ENCODE measurements at places on chromosomes 3 and 15. TPM values are rescaled to one million over a fixed set of nuclear protein-coding genes. Genes with fewer than 3 reads are reported as not detected.

- H3K4me3 ChIP-seq = no peak overlapping the region
- H3K27me3 ChIP-seq = no peaks in the 10 kb centered on the region
- H3K36me3 ChIP-seq = no peaks in the 10 kb centered on the region
- H3K4me1 ChIP-seq = no peaks in the 10 kb centered on the region
These were observed 7.8 kb upstream of the WNT7A start for GRCh38 chr3:13887495-13888300.

DNA sequence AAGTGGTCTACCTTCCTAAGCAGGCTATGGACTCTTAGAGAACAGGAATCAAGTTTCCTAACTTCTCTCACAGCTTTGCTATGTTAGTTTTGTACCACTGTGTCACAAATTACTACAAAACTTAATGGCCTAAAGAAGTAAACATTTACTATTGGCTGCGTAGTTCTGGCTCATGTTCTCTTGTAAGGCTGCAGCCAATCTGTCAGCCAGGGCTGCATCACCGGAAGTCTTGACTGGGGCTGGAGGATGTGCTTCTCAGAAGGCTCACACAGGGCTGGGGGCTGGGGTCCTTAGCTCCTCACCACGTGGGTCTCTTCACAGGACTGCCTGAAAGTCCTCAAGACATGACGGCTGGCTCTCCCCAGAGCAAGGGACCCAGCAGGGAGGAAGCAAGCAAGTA, 15.5 kb downstream of the STIMATE start:
- H3K4me1 ChIP-seq = no peaks in the 10 kb centered on the region
- H3K27ac ChIP-seq = no peak overlapping the region
- DNase-seq = no peak

DNA sequence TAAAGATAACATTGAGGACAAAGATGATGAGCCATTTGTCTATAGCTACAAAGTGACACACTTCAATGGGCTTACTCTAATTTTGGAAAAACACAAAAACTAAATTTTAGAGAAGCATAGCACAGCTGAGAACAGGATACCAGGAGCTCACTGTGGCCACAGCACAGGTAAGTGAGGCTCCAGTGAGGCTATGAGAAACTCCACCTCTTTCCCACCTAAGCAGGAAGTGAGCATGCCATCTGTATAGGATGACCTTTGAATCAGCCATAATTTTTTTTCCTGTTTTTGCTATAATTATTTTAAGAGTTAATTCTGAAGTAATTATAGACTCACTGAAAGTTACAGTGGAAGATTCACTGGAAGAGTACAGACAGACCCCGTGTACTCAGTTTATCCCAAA, 82.1 kb upstream of the DCLK3 start:
- H3K36me3 ChIP-seq = no peaks in the 10 kb centered on the region
- H3K4me1 ChIP-seq = no peaks in the 10 kb centered on the region
- no peak overlapping the region for H3K4me3 ChIP-seq
- H3K27ac ChIP-seq = no peak overlapping the region
- H3K27me3 ChIP-seq = no peaks in the 10 kb centered on the region
- DNase-seq = no peak

Gene SCN11A
- total RNA-seq = 0.67 TPM

- no peaks in the 10 kb centered on the region for H3K4me1 ChIP-seq
- DNase-seq = no peak
- H3K27ac ChIP-seq = no peak overlapping the region
- H3K4me3 ChIP-seq = no peak overlapping the region
These were observed 38.1 kb upstream of the IGDCC4 start for GRCh38 chr15:65460741-65461347.

Gene GPR149
- not detected for total RNA-seq

Gene CADPS
- 8.2 TPM for total RNA-seq

DNA sequence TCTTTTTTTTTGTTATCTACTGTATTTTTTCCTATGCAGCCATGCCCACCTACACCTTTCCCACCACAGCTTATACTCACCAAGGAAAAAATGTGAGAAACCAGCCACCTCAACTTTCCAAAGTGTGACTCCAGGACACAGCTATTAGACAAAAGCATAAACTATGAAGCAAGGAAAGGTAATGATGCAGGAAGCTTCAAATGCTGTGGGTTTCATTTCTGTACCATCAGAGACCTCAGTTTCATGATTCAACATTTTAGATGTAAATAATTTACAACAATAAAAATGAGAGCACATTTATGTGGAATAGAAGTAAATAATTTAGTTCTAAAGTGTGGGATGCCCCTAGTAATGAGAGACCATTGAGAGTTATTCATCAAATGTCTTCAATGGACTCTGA, 115.1 kb downstream of the CDIN1 start:
- no peaks in the 10 kb centered on the region for H3K27me3 ChIP-seq
- DNase-seq = no peak
- no peaks in the 10 kb centered on the region for H3K4me1 ChIP-seq
- no peak overlapping the region for H3K27ac ChIP-seq

GRCh38 chr3:138395865-138396751, 38.3 kb upstream of the ESYT3 start:
- H3K27ac ChIP-seq = no peak overlapping the region
- DNase-seq = no peak
- H3K27me3 ChIP-seq = no peaks in the 10 kb centered on the region
- no peaks in the 10 kb centered on the region for H3K36me3 ChIP-seq

DNA sequence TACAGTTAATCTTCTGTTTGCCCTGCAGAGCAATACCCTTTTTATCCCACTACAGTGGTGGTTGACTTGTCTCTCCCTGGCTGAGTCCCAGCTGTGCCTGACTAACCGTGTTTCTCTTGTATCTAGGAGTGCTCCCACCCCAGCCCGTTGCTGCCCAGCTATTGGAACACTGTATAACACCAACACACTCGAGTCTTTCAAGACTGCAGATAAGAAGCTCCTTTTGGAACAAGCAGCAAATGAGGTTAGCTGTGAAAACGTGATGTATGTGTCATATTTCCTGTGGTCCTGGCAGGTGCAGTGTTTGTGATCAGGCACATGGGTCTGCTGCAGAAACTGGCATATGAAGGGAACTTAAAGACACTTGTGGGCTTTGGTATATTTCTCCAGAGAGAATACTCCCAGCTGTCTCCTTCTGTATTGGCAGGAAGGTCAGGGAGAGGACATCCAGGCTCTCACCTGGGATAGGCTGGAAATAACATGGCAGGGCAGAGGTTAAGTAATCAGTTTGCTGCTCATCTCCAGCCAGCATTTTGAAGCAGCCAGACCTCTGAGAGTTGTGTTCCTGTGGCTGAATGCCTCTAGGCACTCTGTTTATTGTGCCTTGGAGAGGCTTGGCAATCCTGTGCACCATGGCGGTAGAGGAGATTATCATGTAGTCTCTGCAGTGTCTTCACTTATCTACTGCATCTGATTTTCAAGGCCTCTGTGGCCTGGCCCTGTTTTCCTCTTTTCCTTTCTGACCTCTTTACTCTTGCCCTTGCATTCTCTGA, 34.8 kb downstream of the ATG7 start:
- no peak overlapping the region for H3K4me3 ChIP-seq
- no peak for DNase-seq
- no peaks in the 10 kb centered on the region for H3K27me3 ChIP-seq

Gene CADM2
- total RNA-seq = 22.3 TPM

Gene RYR3
- total RNA-seq = 3.3 TPM

DNA sequence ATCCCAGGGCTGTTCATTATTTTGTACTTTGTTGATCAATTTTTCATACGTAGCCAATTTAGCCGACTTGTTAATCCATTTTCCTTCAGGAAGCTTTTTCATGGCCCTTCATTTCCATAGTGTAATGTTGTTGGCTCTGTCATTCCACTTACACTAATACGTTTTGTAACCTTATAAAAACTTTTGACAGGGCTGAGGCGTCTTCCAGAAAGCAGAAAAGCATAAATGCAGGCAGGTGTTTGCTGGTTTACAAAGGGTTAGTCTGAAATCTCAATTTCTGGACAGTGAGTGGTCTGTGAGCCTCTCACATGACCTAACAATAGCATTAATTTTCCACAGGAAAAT, 444.0 kb downstream of the OTOL1 start:
- no peak for DNase-seq
- H3K4me3 ChIP-seq = no peak overlapping the region
- H3K27me3 ChIP-seq = no peaks in the 10 kb centered on the region
- no peaks in the 10 kb centered on the region for H3K36me3 ChIP-seq

Gene DET1
- 9.3 TPM for total RNA-seq

- no peaks in the 10 kb centered on the region for H3K27me3 ChIP-seq
- DNase-seq = no peak
- H3K4me3 ChIP-seq = no peak overlapping the region
- H3K27ac ChIP-seq = no peak overlapping the region
These were observed 180.2 kb upstream of the CHL1 start for GRCh38 chr3:16366-16765.

Gene ST3GAL6
- total RNA-seq = 6.6 TPM

DNA sequence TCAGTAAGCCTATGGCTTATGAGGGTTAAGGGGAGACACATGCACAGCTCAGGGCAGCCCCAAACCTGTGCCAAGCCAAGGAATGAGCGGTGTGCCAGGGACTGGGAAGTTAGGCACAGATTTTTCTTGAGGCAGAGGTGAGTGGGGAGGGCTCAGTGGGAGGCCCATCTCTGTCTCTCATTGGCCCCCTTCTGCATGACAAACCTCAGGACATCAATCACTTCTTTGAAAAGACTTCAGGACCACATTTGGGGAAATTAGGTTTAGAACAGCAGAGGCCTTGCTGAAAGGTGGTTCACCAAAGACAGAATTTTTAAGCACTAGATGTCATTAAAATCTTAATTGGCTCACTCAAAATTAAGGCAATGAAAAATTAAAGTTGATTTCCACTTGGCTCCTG, 57.2 kb downstream of the RAB11A start:
- no peaks in the 10 kb centered on the region for H3K4me1 ChIP-seq
- H3K36me3 ChIP-seq = no peaks in the 10 kb centered on the region
- no peaks in the 10 kb centered on the region for H3K27me3 ChIP-seq
- no peak for DNase-seq
- H3K4me3 ChIP-seq = no peak overlapping the region

- no peaks in the 10 kb centered on the region for H3K36me3 ChIP-seq
- H3K27ac ChIP-seq = no peak overlapping the region
- no peaks in the 10 kb centered on the region for H3K4me1 ChIP-seq
- no peak for DNase-seq
These were observed 159.5 kb downstream of the TP63 start for GRCh38 chr3:189790658-189791057.

Gene GHRL
- not detected for total RNA-seq

- H3K36me3 ChIP-seq = no peaks in the 10 kb centered on the region
- H3K27me3 ChIP-seq = no peaks in the 10 kb centered on the region
- no peak overlapping the region for H3K27ac ChIP-seq
- DNase-seq = no peak
These were observed 60.2 kb downstream of the AGBL1 start for GRCh38 chr15:86139828-86140227.

- no peak overlapping the region for H3K4me3 ChIP-seq
- no peak for DNase-seq
- no peaks in the 10 kb centered on the region for H3K4me1 ChIP-seq
- no peak overlapping the region for H3K27ac ChIP-seq
- no peaks in the 10 kb centered on the region for H3K36me3 ChIP-seq
These were observed 116.7 kb downstream of the CADPS start for GRCh38 chr3:62758296-62759066.

Gene SLC15A2
- 3.4 TPM for total RNA-seq

Gene SNRPA1
- total RNA-seq = 36.4 TPM

DNA sequence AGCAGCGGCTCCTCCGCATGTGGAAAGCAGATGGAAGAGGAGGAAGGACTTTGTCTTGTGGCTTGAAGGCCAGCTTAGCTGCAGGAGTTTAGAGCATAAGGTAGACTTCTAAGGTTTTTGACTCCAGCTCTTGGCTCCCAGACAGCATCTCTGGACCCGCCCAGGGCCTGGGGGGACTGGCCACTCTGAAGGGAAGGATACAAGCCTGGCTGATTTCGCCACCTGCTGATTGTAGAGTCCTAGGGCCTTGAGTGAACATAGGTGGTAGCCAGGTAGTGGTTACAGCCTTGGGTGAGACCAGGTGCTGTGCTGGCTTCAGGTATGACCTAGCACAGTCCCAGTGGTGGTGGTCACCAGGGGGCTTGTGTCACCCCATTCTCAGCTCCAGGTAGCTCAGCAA, 48.4 kb upstream of the RPL35A start:
- H3K27ac ChIP-seq = no peak overlapping the region
- H3K36me3 ChIP-seq = no peaks in the 10 kb centered on the region
- no peak overlapping the region for H3K4me3 ChIP-seq
- no peak for DNase-seq

Gene SH3GL3
- total RNA-seq = not detected

DNA sequence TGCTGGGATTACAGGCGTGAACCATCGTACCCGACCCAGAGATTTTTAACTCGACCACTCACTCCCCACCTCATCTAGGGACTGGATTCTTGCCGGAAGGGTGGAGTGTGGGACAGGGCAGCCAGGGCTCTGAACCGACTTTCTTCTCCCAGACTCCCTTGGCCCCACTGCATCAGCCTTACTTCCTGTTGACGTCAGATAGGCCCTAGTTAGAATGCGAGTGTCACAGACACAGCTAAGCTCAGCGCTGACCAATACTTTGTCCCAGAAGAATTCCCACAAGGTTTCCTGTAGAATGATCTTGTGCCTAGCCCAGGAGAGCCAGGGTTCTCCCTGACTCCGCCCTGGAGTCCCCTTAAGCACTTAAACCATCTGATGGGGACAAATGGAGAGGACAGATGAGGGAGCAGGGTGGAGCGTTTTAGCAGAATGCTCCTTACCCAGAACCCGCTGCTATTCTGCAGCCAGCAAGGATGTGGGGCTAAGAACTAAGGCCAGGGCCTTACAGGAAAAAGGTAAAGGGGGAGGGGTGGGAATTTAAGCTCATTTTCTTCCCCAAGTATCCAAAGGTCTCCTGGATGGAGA, 5.8 kb upstream of the TUSC2 start:
- no peak for DNase-seq
- H3K4me3 ChIP-seq = no peak overlapping the region
- peaks cover 31% of the 10 kb centered on the region for H3K36me3 ChIP-seq
- no peaks in the 10 kb centered on the region for H3K27me3 ChIP-seq
- H3K4me1 ChIP-seq = peaks cover 50% of the 10 kb centered on the region

DNA sequence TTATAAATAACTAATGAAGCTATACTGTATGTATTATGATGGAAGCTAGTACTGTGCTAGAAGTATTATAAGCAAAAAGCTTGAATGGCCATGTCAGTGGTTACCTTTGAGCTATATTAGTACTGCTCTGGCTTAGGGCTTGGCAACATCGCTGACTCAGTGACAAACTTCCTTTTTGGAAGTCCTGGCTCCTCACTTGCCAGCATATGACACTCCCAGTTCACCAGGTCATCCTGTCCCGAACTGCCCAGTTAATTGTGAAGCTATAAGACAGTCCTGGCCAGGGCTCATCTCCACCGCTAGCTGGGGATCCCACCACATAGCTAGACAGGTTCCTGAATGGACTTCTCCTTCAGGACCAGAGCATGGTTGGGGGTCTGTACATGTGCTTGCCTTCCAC, 31.9 kb downstream of the RAB8B start:
- H3K27me3 ChIP-seq = no peaks in the 10 kb centered on the region
- no peak overlapping the region for H3K27ac ChIP-seq
- no peak overlapping the region for H3K4me3 ChIP-seq
- no peak for DNase-seq
- no peaks in the 10 kb centered on the region for H3K4me1 ChIP-seq
- H3K36me3 ChIP-seq = no peaks in the 10 kb centered on the region

GRCh38 chr3:169668957-169669741, 5.6 kb upstream of the MECOM start:
- no peak for DNase-seq
- no peaks in the 10 kb centered on the region for H3K36me3 ChIP-seq
- H3K27me3 ChIP-seq = peaks cover 42% of the 10 kb centered on the region

Gene EPHB3
- 20.3 TPM for total RNA-seq

- peaks cover 2% of the 10 kb centered on the region for H3K4me1 ChIP-seq
- H3K27me3 ChIP-seq = no peaks in the 10 kb centered on the region
- H3K4me3 ChIP-seq = no peak overlapping the region
- DNase-seq = no peak
These were observed 24.0 kb upstream of the CSTA start for GRCh38 chr3:122301063-122301462.

Data from Peyer's patch (tissue), 4 donors.